ENCODE measurements at places on chromosomes 2 and 18.

- DNase-seq = no peak
Observed at GRCh38 chr2:197779261-197779660, 5.9 kb downstream of the BOLL start.

DNA sequence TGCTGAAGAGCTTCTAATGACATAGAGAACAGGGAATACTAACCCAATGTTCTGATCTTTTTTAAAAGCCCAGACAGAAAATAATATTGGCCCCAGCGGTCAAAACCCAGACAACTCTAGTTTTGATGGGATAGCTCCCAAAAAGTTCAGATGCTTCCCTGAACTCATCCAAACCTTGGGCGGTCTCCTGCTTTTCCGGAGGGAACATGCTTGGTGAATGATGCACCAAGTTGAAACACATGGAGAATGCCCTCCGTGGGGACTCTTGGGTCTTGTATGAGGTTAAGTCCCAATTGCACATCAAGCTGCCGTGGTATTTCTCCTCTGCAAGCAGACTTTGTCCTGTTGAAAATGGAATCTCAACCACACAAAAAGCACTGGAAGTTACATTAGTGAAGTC, 120.7 kb upstream of the CTAGE1 start:
- DNase-seq = no peak

GRCh38 chr18:5097116-5097703, 99.8 kb downstream of the AKAIN1 start:
- no peak for DNase-seq

GRCh38 chr2:9336241-9336575, 87.1 kb downstream of the ITGB1BP1 start:
- DNase-seq = no peak

DNA sequence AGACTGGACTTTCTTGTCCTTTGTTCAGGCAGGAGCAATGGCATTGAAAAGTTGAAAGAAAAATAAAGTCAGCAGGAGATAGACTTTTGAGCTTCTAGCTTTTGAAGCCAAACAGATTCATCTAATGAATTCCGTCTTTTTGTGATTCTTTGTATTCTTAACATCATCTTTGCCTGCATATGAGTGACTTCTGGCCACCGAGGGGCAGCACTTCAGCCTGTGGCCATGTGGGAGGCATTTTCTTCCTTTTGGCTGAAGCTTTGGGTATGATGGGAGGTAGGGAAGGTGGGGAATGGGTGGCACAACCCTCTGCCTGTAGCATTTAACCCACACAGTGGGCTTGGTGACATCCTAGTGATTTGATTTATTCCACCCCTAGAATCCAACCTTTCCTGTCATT, 220.6 kb downstream of the SETBP1 start:
- no peak for DNase-seq

- DNase-seq = no peak
Observed at GRCh38 chr2:50397992-50398765, 633.8 kb downstream of the NRXN1 start.

DNA sequence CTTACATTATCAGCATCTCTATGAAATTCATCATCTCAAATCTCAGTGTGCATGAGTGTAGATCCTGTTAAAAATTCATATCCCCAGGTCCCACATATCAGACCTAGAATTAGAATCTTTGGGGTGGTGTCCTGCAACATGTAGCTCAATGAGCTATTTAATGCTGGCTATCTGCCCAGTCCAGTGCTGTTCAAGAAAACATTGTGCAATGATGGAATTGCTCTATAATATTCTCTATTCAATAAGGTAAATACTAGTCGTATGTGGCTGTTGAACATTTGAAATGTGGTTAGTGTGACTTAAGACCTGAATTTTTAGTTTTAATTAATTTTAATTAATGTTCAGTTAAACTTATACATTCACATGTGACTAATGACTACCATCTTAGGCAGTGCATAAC, 127.4 kb downstream of the NOL4 start:
- DNase-seq = no peak

GRCh38 chr2:99824758-99825157, 317.6 kb downstream of the AFF3 start:
- DNase-seq = no peak

- peak; percentile 53 for DNase-seq
Observed at GRCh38 chr18:50401888-50402287, 27.0 kb downstream of the SKA1 start.

DNA sequence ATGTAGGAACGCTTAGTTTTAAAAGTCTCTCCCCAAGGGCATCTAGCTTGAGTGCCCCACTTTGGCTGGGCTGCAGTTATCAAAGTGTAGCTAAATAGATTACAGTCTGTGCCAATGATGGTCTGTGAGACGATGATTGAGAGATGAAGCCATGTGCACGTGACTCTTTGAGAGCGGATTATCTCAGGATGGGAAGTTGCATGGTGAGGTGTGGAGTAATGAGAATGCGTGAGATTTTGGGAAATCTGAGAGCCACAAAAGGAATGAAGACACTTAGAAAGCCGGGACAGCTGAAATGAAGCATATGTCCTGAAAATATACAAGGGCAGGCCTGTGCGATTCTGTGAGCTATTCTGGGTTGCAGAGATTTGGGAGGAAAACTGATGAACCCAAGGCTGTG, 370.0 kb downstream of the TGIF1 start:
- no peak for DNase-seq

GRCh38 chr18:59516356-59517155, 157.5 kb upstream of the LMAN1 start:
- DNase-seq = no peak

GRCh38 chr2:134411828-134412638, 158.2 kb downstream of the MGAT5 start:
- DNase-seq = peak; percentile 69

- DNase-seq = no peak
Observed at GRCh38 chr2:49369101-49369500, 214.8 kb upstream of the FSHR start.

GRCh38 chr18:57559314-57559713, 27.2 kb downstream of the FECH start:
- no peak for DNase-seq

DNA sequence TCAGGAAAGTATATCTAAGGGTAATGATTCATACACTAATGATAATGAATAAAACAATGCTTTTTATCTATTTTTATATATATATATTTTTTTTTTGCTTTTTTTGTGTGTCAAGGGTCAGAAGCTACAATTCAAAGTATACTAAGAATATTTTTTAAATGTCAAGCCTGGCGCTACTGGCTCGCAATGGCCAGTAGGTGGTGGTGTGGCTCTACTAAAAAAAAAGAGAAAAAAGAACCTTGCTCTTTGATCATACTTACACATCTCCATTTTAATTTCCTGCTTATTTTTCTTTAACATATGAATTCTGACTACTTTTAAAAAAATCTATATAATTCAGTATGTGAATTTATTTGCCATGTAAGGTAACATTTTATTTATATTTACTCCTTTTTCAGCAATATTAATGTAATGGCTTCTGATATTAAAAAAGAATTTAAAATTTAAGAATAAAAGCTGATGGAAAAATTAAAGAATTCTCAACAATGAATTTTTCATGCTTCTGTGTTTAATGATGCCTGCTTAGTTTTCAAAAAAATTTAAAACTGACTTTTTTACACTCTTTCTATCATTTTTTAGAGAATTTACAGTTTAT, 232.9 kb downstream of the GULP1 start:
- no peak for DNase-seq

DNA sequence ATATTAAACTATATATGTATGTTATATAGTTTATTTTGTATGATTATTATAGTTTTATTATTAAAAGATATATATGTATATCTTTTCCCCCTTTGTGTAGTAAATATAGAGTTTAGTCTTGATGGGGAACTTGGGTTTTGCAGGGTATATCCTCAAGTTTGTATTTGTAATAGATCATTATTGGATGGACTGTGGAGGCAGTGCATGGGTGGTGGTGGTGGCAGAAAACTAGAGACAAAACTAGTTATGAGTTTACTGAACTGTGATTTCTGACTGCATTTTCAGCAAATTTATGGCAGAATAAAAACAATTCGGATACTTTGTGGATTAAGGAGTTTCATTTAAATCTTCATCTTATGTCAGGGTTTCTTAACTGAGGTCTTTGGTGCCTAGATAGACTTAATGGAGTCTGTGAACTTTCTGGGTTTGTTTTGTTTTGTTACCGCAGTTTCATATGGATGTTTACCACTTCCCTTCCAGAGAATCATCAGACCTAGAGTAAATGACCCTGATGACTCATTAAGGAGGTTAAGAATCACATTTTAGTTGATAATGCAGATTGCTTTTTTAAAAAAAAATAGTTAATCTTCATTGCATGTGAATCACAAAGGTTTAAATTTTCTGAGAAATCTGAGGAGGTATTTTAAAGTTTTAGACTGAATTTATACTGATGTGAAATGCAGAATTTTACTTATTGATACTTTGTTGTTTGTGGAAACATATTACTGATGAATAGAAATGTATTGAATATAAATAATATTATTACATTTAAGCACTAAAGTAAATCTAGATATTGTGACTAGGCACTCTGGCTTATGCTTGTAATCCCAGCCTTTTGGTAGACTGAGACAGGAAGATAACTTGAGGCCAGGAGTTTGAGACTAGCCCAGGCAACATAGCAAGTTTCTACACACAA, 14.5 kb downstream of the EPC2 start:
- DNase-seq = no peak

DNA sequence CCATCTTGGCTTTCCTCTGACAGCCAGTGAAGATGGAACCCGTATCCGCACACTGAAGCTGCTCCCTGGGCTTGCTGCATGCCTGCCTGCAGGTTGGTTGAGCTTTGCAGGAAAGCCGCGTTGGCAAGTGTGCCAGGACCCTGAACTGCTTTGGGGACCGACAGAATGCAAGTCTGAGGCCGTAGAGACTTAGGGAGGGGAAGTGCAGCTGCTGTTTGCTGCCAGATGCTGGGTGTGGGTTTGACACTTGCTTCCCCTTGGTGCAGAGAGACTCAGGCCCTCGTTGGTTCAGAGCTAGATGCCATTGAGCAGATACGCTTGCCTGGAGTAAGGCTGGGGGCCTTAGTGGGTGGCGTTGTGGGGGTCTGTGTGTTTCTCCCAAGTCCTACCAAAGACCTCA, 13.1 kb upstream of the PHLPP1 start:
- DNase-seq = no peak

GRCh38 chr2:150769421-150769820, 282.0 kb upstream of the RND3 start:
- no peak for DNase-seq

DNA sequence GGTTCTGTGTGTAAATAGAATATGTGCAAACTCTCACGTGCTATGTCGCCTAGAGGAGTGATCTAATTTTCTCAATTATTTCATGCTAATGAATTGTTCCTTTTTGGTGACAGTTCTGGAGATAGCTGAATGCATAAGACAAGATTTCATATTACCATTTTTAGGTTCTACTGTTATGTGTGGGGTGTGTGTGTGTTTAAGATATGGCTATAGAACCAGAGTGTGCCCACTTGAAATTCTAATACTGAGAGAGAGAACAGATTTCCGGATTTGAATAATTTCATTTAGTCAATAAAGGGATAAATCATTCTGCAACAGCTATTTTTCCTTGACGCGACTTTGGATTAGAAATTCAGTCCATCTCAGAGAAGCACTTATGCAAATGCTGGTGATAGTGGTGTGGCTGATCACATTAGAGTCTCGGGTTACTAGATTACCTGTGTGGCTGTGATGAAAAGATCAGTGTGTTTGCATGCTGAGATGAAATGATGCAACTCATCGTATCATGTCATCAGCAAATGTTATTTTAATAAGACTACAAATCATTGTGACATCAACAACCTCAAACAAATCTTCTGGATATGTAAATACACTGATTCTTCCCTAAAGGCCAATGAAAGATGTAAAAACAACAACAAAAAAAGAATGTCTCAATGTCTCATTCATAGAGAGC, 415.9 kb downstream of the EPHA4 start:
- DNase-seq = no peak

GRCh38 chr2:1766851-1767811, 22.8 kb upstream of the PXDN start:
- no peak for DNase-seq

- no peak for DNase-seq
Observed at GRCh38 chr2:38104598-38104997, 28.6 kb upstream of the CYP1B1 start.

DNA sequence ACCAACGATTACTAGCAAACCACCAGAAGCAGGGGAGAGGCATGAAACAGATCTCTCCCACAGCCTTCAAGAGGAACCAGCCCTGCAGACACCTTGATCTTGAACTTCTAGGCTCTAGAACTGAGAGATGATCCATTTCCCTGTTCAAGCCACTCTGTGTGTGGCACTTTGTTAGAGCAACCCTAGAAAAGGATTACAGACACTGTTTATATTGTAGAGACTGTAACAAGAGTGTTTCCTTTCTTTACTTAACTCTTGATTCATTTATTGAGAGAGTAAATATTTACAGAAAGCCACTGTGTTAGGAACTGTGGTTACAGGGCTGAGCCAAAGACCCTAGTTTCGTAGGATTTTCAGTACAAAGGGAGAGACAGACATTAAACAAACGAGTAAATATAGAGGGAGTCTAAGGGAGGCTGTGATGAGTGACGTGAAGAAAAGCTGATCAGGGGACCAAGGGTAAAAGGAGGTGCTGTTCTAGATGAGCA, 10.9 kb downstream of the CCDC68 start:
- no peak for DNase-seq

- peak; percentile 65 for DNase-seq
Observed at GRCh38 chr2:190678444-190679162, 29.7 kb downstream of the NAB1 start.

GRCh38 chr2:36800381-36800780, 103.9 kb downstream of the VIT start:
- peak; percentile 60 for DNase-seq

- DNase-seq = no peak
Observed at GRCh38 chr2:7913974-7914373, 767.9 kb upstream of the ID2 start.

- DNase-seq = no peak
Observed at GRCh38 chr2:42932271-42933151, 140.1 kb upstream of the HAAO start.

DNA sequence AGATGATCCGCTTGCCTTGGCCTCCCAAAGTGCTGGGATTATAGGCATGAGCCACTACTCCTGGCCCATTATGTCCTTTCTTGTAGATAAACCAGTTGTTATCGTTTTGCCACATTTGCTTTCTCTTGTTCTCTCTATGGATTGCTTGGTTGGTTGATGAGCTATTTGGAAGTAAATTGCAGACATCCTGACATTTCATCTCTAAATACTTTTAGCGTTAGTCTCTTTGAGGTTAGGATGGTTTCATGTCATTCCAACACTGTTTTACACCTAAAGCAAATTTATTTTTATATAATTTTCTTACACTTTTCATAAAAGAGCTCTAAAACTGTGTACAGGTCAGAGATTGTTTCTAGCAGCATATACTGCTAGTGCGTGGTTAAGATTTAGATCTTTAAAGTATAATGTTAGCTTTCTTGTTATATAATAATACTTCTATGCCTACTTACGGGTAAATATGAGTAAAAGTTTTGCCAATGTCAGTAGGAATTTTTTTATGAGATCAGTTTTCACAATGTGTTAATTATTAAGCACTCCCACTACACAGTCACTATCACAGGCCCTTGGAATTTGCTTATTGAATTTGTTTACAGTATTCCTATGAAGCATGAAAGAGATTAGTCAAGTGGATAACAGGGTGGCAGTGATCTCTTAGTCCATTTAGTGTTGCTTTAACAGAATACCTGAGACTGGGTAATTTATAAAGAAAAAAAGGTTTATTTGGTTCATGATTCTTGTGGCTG, 10.3 kb downstream of the POLI start:
- no peak for DNase-seq

Measured in activated CD8-positive, alpha-beta memory T cell treated with anti-CD3 and anti-CD28 coated beads, Interleukin-2, amount 50 U/mL, for 48 hours (primary cell).